ENCODE measurements at places on chromosomes 3 and 15. TPM values are rescaled to one million over a fixed set of nuclear protein-coding genes. Genes with fewer than 3 reads are reported as not detected.
A peak's percentile ranks its signal among the peaks of the same experiment; 100 is the strongest.

The PSMA4 gene
- total RNA-seq: 170 TPM

The BSN gene
- 46.9 TPM for total RNA-seq

The CX3CR1 gene
- total RNA-seq: not detected

The CFAP92 gene
- 0.15 TPM for total RNA-seq

GRCh38 chr3:179898024-179898423 is 138.7 kb downstream of the PEX5L start:
- H3K4me3 ChIP-seq: peak overlapping the region; percentile 59
- H3K4me1 ChIP-seq: peaks cover 16% of the 10 kb centered on the region
- DNase-seq: peak; percentile 24
- H3K27ac ChIP-seq: peak overlapping the region; percentile 48
- no peaks in the 10 kb centered on the region for H3K36me3 ChIP-seq
- no peaks in the 10 kb centered on the region for H3K27me3 ChIP-seq

DNA sequence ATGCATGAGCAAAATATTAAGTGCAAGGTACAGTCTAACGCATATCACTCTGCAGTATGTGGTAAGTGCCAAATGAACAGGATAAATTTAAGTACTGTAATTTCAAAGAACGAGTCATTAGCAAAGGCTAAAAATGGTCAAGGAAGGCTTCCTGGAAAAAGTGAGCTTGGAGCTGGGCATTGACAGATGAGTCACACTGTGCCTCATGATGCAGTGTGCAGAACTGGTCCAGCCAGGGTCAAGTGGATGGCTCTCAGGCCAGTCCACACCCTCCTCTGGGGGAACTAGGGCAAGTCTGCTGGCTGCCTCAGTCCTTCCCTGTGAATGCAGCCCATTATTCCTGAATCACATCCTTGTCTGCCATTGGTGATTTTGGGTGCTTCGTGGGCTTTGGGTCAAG is 76.3 kb downstream of the CACNA1D start:
- no peak for DNase-seq
- H3K36me3 ChIP-seq: no peaks in the 10 kb centered on the region
- H3K4me1 ChIP-seq: peaks cover 2% of the 10 kb centered on the region

DNA sequence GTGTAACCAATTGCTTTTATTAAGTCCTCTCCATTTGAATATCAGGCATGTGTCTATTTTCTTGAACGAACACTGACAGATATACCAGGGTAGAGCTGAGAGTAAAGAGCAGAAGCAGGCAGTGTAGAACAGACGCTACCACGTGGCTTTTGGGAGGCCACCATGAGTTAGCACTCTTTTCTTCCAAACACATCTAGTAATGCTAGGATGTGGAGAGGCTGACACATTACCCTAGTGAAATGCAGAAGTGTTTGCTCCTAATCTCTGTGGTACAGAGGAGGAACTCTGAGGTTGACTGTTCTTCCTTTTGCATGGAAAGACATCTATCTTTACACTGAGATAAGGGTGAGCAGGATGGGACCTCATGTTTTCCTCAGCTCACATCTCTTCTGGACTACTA is 216.3 kb downstream of the SATB1 start:
- no peaks in the 10 kb centered on the region for H3K27me3 ChIP-seq
- no peak overlapping the region for H3K27ac ChIP-seq
- H3K4me1 ChIP-seq: no peaks in the 10 kb centered on the region
- DNase-seq: no peak
- H3K36me3 ChIP-seq: no peaks in the 10 kb centered on the region
- no peak overlapping the region for H3K4me3 ChIP-seq

DNA sequence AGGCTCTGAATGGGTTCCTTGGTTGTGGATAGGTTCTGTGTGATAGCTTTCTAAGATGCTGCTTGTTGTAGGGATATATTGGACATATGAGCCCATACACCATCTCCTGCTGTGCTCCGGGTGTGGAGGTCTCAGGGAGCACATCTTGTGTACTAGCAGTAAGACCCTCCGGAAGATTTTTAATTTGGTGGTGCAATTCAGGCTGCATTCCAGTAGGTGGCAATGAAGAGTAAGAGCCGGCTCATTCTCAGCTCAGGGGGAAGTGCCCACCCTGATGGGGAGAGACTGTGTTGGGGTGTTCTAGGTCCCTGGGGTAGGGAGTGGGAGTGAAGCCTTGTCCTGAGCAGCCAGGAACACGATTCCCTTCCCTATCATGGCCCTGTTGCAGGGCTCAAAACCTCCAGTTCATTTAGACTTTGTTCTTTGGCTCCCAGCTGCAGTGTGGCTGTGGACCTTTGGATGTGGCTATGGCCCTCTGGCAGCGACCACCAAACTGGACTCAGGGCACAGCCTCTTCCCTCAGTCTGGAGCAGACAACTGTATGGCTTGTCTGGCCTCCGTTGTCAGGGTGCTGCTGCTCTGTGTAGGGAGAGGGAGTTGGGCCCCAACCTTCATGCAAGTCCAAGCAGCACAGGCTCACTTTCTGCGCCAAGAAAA is 104.7 kb downstream of the UNC13C start:
- H3K36me3 ChIP-seq: no peaks in the 10 kb centered on the region
- peaks cover 1% of the 10 kb centered on the region for H3K27me3 ChIP-seq
- H3K27ac ChIP-seq: no peak overlapping the region
- no peak overlapping the region for H3K4me3 ChIP-seq
- H3K4me1 ChIP-seq: no peaks in the 10 kb centered on the region

DNA sequence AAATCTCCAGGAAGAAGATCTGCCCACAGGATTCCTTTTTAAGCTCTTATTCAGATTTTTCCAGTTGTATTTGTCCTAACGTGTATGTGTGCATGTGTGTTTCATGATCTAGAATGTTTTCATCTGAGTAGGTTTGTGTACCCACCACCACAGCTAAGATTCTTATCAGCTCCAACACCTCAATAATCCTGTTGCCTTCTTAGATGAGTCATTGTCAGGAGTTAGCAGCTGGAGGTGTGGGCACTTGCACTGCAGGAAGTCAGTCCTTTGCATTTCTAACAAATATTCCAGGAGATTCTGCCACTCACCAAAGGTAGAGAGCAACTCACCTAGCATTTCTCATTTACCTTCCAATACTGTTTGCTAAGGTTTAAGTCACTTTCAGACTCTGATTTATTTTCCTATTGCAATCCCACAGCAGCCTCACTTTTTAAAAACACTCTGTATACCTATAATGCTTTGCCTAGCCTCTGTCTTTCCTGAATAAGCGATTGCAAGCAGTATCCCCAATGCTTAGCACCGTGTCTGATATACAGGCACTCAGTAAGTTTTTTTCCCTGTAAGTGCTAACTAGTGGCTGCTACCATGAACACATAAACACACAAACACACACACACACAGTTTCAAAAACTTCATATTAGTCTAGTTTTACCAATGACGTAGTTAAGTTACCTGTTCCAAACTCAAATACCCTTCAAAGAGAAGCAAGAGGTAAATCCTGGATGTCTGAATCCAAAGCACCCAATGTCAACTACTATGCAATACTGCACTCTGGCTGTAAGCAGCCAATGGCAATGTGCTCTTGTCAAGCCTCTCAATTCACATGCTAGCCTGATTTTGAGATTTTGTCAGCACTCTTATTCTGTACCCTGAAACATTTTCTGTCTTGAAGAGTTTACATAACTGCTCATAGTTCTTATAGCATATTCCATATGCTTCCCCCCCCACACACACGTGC is 713.5 kb upstream of the LMCD1 start:
- no peaks in the 10 kb centered on the region for H3K36me3 ChIP-seq
- H3K4me3 ChIP-seq: no peak overlapping the region
- DNase-seq: no peak

DNA sequence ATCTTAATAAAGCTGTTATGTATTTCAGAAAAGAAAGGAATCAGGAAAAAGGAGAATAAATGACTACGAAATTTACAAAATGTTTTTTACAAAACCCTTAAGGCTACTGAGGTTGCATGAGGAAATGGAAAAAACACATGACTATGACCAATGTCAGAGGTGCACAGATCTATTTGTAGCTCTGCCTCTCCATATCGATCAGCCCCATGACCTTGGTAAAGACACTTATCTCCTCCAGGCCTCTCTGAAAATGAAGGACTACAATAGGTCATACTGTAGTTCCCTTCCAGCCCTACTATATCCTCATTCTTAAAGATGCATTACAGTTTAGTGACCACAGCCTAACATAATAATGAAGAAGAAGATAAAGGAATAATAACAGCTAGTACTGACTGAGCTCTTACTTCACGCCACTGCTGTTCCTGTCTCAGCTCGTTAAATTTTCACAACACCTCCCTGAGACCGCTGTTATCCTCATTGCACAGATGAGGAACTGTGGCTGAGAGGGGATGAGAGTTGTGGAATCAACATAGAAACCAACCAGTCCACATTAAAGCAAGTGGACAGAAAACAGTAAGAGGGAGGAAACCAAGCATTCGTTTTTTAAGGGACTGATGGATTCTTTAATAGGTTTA is 163.2 kb downstream of the MAGI1 start:
- no peak for DNase-seq
- H3K27ac ChIP-seq: no peak overlapping the region
- H3K27me3 ChIP-seq: no peaks in the 10 kb centered on the region
- no peaks in the 10 kb centered on the region for H3K36me3 ChIP-seq
- no peak overlapping the region for H3K4me3 ChIP-seq

DNA sequence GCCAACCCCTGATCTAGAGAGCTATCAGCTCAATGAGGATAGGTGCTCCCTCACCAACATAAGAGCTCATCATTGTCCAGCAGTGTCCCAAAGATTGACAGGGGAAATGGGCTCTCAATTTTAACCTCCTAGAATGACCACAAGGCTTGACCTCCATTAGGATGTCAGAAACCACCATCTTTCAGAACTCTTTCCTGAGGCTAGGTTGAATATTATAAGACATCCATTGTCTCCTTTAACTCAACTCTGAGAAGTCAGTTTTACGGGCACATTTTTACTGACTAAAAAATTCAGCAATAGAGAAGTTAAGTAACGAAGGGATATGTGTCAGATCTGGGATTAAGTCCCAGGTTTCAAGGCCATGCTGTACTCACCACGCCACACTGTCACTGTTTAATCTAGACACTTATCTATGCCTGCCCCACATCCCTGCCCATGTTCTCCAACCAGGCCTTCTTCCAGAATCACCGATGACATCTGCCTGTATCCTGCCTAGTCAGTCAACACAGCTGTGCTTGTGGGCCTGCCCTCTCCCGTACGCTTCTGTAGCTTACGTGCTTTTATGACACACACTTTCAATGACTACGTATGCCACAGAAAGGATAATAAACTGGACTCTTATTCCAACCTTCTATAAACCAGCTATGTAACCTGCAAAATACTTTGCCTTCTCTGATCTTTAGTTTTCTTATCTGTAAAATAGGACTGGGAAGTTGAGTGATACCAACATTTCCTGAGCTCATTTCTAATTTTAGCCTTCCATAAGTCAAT is 17.1 kb upstream of the MUC13 start:
- H3K27me3 ChIP-seq: peaks cover 1% of the 10 kb centered on the region
- no peaks in the 10 kb centered on the region for H3K4me1 ChIP-seq
- H3K36me3 ChIP-seq: no peaks in the 10 kb centered on the region
- DNase-seq: no peak
- H3K27ac ChIP-seq: no peak overlapping the region
- H3K4me3 ChIP-seq: no peak overlapping the region

DNA sequence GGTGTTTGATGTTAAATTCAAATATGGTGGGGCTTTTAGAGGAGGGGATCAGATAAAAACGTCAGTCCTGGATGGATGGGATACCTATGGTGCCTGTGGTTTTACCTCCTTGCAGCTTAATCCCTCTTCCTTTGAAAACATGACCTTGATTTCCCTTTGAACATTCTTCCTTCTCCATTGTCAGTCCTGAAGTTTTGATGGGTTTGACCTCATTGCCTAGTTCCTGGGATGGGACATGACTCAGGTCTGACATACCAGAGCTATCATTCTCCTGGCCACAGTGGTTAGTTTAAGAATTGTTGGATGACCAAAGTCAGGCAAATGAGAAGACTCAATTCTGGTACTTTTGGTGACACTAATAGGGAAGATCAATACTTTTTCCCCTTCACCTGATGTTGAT is 87.2 kb downstream of the PRICKLE2 start:
- H3K4me1 ChIP-seq: peaks cover 23% of the 10 kb centered on the region
- peaks cover 5% of the 10 kb centered on the region for H3K27me3 ChIP-seq
- no peak overlapping the region for H3K4me3 ChIP-seq
- DNase-seq: no peak
- H3K27ac ChIP-seq: no peak overlapping the region
- H3K36me3 ChIP-seq: peaks cover 5% of the 10 kb centered on the region

GRCh38 chr15:75149867-75150709 is 51.6 kb upstream of the C15orf39 start:
- no peak for DNase-seq
- no peaks in the 10 kb centered on the region for H3K4me1 ChIP-seq
- no peak overlapping the region for H3K4me3 ChIP-seq
- peaks cover 18% of the 10 kb centered on the region for H3K36me3 ChIP-seq
- H3K27ac ChIP-seq: no peak overlapping the region

Data from glutamatergic neuron (in vitro differentiated cells).